ENCODE measurements at places on chromosomes 2 and 18.

DNA sequence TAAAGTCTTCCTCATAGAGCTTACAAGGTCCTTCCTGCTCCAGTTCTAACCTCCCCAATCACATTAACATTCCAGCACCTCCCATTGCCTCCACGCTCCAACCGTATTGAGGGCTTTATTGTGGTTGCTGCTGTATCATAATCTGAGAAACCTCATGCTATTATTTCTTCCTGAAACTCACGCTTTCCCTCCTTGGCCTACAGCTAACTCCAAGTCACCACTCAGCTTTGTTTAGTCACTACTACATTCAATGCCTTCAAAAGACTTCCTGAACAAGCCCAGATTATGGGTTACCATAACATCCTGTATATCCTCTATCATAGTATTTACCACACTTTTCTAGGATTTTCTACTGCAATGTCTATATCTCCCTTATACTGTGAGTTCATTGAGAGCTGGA is 230.4 kb downstream of the IKZF2 start:
- DNase-seq, result no peak

DNA sequence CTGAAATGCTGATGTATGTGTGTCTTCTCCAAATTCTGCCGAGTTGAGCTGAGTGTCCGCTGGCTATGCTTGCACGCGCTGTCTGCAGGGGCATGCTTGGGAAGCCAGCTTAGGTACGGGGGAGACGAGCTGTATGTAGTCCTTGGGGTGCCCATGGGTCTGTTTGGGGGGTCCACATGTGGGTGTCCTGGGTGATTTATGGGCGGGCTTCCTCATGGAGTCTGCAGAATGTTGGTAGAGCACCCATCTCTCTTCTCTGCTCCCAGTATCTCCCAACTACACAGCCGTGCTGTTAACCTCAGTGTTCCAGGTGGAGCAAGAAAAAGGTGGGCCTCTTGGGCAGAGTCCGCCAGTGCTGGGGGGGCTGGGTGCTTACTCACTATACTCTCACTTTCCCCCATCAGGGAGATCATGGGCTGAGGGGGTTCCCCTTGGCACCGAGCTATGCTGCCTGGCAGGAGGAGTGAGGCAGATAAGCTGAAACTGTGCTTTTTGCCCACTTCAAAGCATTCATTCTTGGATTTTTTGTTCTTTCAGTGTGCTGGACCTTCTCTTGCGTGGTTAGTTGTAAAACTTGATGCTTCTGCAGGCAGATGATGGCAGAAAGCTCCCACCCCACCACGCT is 128.2 kb upstream of the ALKAL2 start:
- no peak for DNase-seq

DNA sequence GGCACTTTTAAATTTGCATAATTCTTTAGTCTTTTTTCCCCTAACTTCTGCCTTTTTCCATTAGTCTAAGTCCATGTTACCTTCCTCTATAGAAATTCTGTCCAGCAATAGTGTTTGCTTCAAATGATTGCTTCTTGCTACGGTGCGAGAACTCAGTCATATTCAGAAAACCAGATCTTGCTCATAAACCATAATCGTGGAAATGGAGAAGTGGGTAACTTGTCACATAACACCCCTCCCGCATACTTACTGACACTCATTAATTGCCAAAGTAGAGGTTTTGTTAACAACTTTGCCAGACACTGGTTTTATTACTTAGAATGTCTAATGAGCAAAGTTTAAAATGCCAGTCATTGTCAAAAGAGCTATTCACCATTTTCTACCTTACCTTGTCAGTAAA is 94.3 kb upstream of the TWSG1 start:
- DNase-seq, result no peak

GRCh38 chr2:99861376-99861760 is 281.0 kb downstream of the AFF3 start:
- DNase-seq, result no peak

DNA sequence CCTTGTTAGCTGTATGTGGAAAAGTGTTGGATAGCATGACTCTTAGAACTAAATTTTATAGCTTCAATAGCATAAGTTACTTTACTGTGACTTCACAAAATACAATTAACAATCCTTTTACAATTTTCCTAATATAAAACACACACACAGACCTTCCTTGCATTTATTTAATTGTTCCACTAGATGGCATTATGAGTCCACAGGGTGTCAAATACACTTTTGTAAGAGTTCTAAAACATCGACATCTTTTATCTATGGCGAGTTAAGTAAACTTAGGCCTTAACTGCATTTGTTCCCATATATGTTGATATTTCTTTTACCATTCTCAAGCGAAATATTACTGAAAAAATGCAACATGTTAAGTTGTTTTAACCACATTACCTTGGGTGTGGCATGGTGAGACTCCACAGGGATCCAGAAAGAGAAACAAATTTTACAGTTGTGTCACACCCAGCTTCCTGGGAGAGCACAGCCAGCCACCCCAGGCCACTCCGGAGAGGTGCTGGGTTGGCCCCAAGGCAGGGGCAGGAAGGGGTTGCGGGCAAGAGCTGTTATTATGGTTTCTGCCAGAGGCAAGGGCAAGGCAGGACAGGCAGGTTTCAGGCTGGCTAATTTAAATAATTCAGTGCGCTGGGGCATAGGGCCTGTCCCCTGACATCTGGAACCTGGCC is 312.4 kb upstream of the MC4R start:
- no peak for DNase-seq

- DNase-seq, result peak; percentile 16
Observed at GRCh38 chr2:218010140-218010983, 7.6 kb upstream of the TNS1 start.

GRCh38 chr18:77650799-77651385 is 401.2 kb downstream of the GALR1 start:
- peak; percentile 17 for DNase-seq

DNA sequence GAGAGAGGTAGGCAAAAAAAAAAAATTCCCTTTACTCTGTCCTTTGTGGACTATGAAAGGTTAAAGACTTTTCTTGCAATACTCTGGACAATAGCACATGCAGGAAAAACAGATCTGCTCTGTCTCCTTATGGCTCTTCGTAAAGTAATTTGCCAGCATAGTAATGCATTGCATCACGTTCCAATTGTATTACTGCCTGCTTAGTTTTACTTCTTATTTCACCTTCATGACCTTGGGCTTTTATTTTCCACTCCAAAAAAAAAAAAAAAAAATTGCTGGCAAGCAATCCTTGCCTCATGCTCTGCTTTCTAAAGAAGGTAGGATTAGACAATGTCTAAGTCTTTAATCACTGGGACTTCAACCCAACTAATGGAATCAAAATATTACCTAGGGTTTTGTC is 1802.7 kb downstream of the SUCLG1 start:
- DNase-seq, result no peak

DNA sequence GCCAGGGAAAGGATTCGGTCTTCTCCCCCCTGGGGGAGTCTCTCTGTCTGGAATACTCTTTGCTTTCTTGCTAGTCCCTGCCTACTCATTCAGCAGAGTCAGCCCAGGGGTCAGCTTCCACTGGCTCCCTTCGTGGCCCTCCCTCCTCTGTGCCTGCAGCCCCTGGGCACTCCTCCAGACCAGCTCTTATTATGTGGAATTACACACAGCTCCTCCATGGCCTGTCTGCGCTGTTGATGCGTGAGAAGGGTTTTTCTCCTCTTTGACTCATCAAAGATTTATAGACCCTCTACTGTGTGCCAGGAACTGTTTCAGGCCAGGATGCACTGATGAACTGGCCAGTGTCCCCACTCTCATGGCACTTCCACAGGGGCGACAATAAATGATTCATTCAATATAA is 44.4 kb downstream of the ST8SIA5 start:
- DNase-seq, result no peak

DNA sequence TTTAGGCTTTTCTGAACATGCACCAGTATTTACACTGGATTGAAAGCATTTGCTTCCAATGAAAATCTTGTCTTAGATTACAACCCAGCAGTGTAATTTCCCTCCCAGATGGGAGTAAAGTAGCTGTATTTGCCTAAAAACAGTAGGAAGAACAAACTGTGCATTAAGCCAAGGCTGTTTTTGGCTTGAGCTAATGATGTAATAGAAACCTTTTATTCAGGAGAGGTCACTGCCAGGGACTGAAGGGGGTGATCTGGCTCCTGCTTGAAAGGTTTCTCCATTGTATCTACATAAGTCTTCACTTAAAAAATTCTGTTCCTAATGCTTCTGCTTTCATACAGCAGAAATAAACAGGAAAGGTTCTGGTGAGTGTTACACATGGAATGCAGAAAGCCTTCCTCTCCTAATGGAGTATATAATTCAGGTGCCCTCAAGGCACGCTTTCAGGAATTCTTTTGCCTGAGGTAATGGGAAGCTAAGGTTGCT is 74.4 kb downstream of the MEIS1 start:
- DNase-seq, result no peak

- DNase-seq, result no peak
Observed at GRCh38 chr2:241857572-241858121, 1.0 kb downstream of the PDCD1 start.

GRCh38 chr18:51666763-51667191 is 469.3 kb upstream of the MEX3C start:
- DNase-seq, result no peak

DNA sequence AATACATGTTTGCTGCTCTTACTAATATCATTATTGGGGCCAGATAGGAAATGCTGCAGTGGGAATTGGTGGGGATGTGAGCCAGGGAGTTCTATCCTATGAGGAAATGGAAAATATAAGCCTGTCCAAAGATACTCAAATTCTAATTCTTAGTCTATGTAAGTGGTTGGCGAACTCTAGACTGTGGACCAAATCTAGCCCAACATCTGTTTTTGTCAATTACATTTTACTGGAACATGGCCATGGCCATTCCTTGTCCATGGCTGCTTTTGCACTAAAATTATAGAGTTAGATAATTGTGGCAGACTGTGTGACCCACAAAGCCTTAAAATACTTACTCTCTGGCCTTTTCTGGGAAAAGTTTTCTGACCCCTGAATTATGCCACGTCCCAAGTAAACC is 113.3 kb downstream of the MGAT5 start:
- DNase-seq, result no peak

DNA sequence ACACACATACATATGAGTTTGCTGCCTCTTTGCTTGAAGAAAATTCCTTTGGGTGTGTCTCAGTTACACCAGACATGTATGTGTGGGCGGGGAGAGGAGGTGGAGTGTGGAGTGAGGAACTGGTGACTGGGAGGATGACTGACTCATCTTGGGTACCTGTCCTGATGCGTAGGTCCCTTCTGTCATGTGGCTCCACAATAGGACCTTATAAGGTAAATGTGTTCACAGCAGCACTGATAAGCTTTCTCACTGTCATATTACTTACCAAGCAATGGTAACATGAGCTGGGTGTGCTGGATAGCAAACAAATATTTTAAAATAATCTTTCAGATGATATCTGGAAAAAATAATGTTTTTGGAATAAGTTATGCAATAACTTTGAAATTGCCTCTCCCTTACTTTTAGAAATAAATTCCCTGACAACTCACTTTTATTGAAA is 45.1 kb downstream of the SLC9A2 start:
- peak; percentile 13 for DNase-seq

DNA sequence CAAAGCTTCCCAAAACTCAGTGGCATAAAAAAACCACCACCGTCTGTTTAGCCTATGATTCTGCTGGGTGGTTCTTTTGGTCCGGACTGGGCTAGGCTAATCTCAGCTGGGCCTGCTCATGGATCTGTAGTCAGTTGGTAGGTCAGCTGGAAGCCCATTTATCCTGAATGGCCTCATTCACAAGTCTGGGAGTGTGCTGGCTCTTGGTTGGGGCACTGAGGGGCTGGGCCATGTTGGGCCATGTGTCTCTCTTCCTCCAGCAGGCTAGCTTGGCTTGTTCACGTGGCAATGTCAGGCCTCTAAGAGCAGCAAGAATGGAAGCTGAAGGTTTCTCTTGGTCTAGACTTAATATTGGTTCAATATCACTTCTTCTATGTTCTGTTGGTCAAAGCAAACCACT is 95.7 kb upstream of the HS6ST1 start:
- DNase-seq, result no peak

DNA sequence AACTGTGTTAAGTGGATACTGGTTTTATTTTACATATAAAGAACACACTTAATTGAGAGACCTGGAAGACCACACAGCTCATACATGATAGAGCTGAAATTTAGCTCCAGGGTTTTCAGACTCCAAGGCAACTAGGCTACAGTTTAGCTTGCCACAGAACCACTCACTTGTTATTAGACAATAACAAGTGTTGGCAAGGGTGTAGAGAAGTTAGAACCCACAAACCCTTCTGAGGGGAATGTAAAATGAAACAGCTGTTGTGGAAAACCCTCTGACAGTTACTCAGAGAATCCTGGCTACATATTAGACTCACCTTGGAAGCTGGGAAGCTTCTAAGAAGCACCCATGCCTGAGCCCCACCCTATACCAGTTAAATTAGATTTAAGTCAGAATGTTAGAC is 75.3 kb downstream of the MAP3K20 start:
- no peak for DNase-seq

DNA sequence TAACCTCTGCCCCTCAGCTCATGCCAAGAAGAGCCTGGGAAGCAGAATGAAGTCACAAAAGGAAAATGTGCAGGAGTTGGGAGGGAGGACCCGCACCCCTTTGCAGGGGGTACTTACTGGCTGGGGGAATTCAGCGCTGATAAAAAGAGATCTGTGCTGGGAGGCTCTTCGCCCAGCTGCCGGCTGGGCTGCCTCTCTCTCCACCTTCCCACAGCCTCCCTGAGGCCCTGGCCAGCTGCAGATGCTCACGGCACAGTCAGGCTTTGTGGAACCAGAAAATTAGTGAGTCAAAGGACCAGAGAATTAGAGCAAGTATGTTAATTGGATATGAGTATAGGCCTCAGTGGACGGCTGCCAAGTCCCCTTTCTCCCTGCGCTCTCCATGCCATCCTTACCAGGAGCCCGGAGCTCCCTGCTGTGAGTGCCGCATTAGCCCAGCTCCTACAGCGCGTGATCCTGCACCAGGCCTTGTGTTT is 181.7 kb upstream of the SH3BP4 start:
- no peak for DNase-seq

DNA sequence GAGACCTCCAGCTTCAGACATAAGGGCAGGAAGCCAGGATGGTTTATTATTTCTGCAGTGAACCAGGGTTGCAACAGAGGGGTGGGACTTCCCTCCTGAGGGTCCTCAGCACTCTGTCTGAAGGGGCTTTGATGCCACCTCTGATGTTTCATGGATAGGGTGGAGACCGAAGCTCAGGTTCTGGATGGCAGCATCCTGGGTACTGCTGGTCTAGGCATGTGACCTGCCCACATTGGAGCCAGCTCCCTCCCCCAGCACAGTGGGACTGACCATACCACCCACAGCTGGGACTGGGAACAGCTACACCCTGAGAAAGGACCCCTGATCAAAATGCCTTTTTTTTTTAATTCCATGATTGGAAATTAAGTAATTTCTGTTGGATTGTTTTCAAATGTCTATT is 355.2 kb downstream of the ZNF516 start:
- no peak for DNase-seq

All from CD4-positive, alpha-beta T cell (primary cell).